ENCODE measurements at places on chromosomes 13 and 19. TPM values are rescaled to one million over a fixed set of nuclear protein-coding genes. Genes with fewer than 3 reads are reported as not detected.

ZNF606 gene
- polyA plus RNA-seq, result 33.5 TPM

PRR12 gene
- polyA plus RNA-seq, result 17.0 TPM

SIGLEC8 gene
- polyA plus RNA-seq, result not detected

SPACA6 gene
- polyA plus RNA-seq, result 15.4 TPM

APOE gene
- 280 TPM for polyA plus RNA-seq

YJU2 gene
- polyA plus RNA-seq, result 21.4 TPM

FFAR1 gene
- polyA plus RNA-seq, result 0.25 TPM

ERICH4 gene
- polyA plus RNA-seq, result 7.2 TPM

NOTCH3 gene
- 96.0 TPM for polyA plus RNA-seq

ZNF284 gene
- polyA plus RNA-seq, result 3.5 TPM

POGLUT2 gene
- 50.6 TPM for polyA plus RNA-seq

C19orf85 gene
- not detected for polyA plus RNA-seq

CEACAM4 gene
- polyA plus RNA-seq, result 0.12 TPM

PRX gene
- 10.2 TPM for polyA plus RNA-seq

UNC13A gene
- 0.19 TPM for polyA plus RNA-seq

ZNF730 gene
- 7.0 TPM for polyA plus RNA-seq

GAPDHS gene
- polyA plus RNA-seq, result not detected

MEF2B gene
- polyA plus RNA-seq, result 2.9 TPM

SLC25A42 gene
- polyA plus RNA-seq, result 16.7 TPM

TPP2 gene
- 67.5 TPM for polyA plus RNA-seq

ZNF101 gene
- 15.3 TPM for polyA plus RNA-seq

PTGER1 gene
- polyA plus RNA-seq, result 1.6 TPM

RGS9BP gene
- 0.55 TPM for polyA plus RNA-seq

NTN5 gene
- 2.4 TPM for polyA plus RNA-seq

ODAD3 gene
- polyA plus RNA-seq, result 1.5 TPM

LGALS7B gene
- polyA plus RNA-seq, result 2.5 TPM

DNAAF3 gene
- polyA plus RNA-seq, result 8.1 TPM

CGB8 gene
- polyA plus RNA-seq, result not detected

ILF3 gene
- 295 TPM for polyA plus RNA-seq

OR7C1 gene
- 0.12 TPM for polyA plus RNA-seq

WASF3 gene
- 54.9 TPM for polyA plus RNA-seq

MBD3L1 gene
- polyA plus RNA-seq, result not detected

URAD gene
- polyA plus RNA-seq, result not detected

UTP14C gene
- polyA plus RNA-seq, result 32.1 TPM

ANGPTL4 gene
- 3.9 TPM for polyA plus RNA-seq

NCR1 gene
- 0.14 TPM for polyA plus RNA-seq

C19orf73 gene
- 0.99 TPM for polyA plus RNA-seq

ANKLE1 gene
- polyA plus RNA-seq, result 0.95 TPM

USHBP1 gene
- polyA plus RNA-seq, result 4.2 TPM

ZGLP1 gene
- polyA plus RNA-seq, result 6.3 TPM

APOC4 gene
- polyA plus RNA-seq, result not detected

ZNF28 gene
- 19.0 TPM for polyA plus RNA-seq

ICAM3 gene
- polyA plus RNA-seq, result 8.2 TPM

ANGPTL8 gene
- polyA plus RNA-seq, result 0.34 TPM

PGLYRP1 gene
- polyA plus RNA-seq, result 0.70 TPM

PIK3R2 gene
- 30.4 TPM for polyA plus RNA-seq

ZBTB7A gene
- polyA plus RNA-seq, result 10.5 TPM

TYROBP gene
- polyA plus RNA-seq, result 9.0 TPM

SIGLEC9 gene
- 1.5 TPM for polyA plus RNA-seq

FBXL12 gene
- polyA plus RNA-seq, result 26.6 TPM

SIGLEC11 gene
- polyA plus RNA-seq, result 4.9 TPM

CGB7 gene
- 1.5 TPM for polyA plus RNA-seq

MEDAG gene
- polyA plus RNA-seq, result 1.9 TPM

All from renal cortex interstitium (tissue), 15 donors.